Glomerular endothelial cell (primary cell): ENCODE measurements at places on chromosomes 13 and 19. TPM values are rescaled to one million over a fixed set of nuclear protein-coding genes. Genes with fewer than 3 reads are reported as not detected.

GRCh38 chr19:16327911-16328823 lies 3.5 kb downstream of the KLF2 start:
- DNase-seq: no peak

Gene MAB21L1
- not detected in 2 replicates for total RNA-seq

- no peak for DNase-seq
Observed at GRCh38 chr19:32532233-32532632, 48.8 kb upstream of the PDCD5 start.

Gene APOC1
- total RNA-seq: 0.44 and 2.3 TPM in 2 replicates

- no peak for DNase-seq
Observed at GRCh38 chr19:47637550-47637949, 28.6 kb downstream of the BICRA start.

DNA sequence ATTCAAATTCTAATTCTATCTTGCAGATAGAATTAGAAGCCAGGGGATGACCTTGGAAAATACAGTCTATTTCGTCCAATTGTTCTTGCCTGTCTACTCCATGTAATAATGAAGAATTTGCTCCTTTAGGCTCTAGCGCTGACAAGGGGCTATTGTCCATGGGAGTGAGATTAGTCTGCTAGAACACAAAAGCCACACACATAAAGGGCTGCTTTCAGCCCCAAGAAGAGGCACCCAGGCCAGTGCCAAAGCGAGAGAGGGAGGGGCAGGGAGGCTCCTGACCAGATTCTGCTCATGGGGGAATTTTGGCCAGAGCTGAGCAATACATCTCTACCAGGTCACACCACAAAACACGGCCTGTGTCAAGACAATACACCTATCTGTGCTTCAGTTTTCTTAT lies 1306.9 kb downstream of the UQCRFS1 start:
- no peak for DNase-seq

GRCh38 chr13:92433386-92433785 lies 793.2 kb upstream of the GPC6 start:
- no peak for DNase-seq

- no peak for DNase-seq
Observed at GRCh38 chr19:49364083-49364737, 533 bp downstream of the DKKL1 start.

- no peak for DNase-seq
Observed at GRCh38 chr19:10112037-10112761, 706 bp downstream of the P2RY11 start.

DNA sequence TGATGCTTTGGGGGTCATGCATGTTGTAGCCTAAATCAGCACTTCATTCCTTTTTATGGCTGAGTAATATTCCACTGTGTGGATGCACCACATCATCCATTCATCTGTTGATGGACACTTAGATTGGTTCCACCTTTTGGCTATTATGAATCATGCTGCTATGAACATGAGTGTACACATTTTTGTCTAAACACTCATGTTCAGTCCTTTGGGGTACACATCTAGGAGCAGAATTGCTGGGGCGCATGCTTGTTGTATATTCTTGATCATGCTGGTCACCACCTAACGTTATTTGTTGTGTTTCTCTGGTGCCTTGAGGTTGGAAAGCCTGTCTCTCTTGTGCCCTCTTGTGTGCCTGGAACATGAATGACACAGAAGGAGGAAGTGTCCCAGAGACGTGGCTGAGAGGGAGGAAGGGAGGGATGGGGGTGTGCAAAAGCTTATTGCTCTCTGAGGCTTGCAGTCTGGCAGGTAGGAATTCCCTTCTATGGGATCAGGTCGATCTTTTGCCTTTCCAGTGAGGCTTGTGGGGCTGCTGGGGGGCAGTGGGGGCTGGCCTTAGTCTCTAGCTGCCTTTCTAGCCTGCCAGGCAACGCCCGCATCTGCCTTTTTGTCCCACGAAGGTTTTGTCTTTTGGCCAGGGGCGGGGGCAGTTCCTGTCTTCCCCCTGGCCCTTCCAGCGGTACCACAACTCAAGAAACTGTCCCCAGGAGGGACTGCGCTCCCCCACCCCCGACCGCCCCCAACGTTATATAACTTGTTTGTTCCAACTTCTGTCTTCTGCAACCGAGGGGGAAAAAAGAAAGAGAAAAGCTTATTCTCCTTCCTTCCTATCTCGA lies 7.6 kb downstream of the KLHL26 start:
- no peak for DNase-seq

- no peak for DNase-seq
Observed at GRCh38 chr19:28019901-28020300, 1193.0 kb downstream of the UQCRFS1 start.

- DNase-seq: peak; percentile 63
Observed at GRCh38 chr19:17473041-17473440, 2.7 kb downstream of the SLC27A1 start.

Gene ZNF528
- total RNA-seq: 15.7 and 25.4 TPM in 2 replicates
